ENCODE measurements at places on chromosomes 1 and 21.

DNA sequence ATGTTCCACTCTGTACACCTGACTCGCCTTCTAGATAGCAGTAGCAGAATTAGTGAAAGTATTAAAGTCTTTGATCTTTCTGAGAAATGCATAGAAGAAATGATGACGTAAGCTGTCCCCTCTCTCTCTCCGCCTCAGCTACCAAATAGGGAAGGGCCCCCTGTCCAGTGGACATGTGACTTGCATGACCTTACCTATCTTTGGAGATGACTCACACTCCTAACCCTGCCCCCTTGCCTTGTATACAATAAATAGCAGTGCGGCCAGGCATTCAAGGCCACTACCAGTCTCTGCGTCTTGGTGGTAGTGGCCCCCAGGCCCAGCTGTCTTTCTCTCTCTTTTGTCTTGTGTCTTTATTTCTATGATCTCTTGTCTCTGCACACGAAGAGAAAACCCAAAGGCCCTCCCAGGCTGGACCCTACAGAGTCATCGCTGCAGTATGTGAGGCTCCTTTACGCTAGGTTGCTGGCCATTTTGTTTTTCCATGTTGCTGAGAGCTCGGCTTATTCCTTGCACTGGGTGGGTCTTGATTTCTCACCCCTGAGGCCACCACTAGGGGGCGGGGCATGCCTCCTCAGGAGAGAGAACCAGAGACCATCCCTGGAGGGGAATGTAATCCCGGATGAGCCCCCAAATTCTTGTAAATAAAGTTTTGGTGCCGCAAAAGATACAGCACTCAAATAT lies 16.0 kb upstream of the ZBTB8B start:
- peak; percentile 7 for DNase-seq

GRCh38 chr1:11499601-11500331 lies 20.8 kb downstream of the DISP3 start:
- peak; percentile 72 for DNase-seq

DNA sequence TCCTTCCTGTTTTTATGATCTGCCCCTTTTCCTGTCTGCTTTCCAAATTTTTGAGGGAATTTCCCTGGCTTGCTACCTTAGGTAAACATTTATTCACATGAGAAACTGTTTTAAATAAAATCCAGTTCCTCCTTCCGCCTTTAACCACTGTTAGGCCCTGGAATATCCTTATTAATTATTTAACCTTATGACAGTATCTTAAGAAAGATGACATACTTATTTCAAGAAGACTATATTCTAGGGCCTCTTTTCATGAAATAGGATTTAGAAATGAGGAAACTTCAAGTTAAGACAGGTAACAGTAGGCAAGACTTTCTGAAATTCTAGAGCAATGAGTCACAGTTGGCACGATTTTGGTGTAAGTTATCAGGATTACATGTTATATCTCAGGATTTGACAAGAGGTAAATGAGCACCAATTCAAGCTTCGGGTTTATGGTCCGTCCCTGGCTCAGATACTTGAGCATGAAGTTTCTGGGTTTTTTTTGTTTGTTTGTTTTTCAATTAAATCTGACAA lies 2.0 kb upstream of the TNFSF18 start:
- DNase-seq, result no peak

DNA sequence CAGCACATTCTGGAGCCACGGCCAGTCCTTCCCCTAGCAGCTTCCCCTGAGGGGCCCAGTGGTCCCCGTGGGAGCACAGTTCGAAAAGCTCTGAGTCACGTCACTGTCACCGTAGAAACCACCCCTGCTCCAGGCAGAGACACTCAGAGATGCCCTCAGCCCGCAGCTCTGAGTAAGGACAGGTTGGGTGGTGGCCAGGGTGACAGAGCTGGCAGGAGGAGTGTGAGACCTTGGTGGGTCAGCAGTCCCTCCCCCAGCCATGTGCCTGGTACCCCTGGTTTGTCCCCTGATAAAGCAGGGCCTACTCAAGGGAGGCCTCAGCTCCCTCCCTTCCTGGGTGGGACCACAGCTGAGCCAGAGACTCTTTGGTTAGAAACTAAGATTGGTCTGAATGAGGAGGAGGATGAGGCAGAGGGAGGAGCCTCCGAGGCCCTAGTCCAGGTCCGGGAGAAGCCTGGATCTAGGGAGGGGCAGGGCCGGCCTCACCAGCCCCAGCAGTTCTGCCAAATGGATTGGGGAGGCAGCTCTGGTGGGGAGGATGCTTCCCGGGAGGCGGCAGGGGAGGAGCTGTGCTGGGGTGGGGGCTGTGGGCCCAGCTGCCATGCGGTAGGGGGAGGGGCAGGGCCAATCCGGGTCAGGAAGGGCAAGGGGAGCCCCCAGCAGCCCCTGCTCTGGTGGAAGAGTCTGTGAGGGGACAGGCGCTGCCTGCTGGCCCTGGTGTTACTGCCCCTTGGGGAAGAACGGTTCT lies 55.2 kb downstream of the SLC9A1 start:
- peak; percentile 64 for DNase-seq

- peak; percentile 63 for DNase-seq
Observed at GRCh38 chr21:35528116-35529042, 479.3 kb upstream of the RUNX1 start.

DNA sequence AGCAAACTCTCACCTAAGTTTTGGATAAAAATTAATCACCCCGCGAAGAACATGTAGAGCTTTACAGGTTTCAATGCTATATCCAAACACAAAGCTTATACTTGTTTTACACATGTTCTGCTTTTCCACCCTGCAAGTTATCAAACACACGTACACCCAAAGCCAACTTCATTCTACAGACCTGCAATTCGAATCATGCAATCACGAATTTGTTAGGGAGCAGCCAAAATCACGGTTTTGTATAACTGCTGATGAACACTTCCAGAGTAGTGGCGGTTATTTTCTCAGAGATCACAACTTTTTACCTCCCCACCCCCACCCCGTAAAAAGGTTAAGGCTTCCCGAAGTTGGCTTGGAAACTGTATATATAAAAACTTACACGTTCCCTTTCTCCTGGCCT lies 1.4 kb downstream of the HMGN1 start:
- DNase-seq, result no peak

DNA sequence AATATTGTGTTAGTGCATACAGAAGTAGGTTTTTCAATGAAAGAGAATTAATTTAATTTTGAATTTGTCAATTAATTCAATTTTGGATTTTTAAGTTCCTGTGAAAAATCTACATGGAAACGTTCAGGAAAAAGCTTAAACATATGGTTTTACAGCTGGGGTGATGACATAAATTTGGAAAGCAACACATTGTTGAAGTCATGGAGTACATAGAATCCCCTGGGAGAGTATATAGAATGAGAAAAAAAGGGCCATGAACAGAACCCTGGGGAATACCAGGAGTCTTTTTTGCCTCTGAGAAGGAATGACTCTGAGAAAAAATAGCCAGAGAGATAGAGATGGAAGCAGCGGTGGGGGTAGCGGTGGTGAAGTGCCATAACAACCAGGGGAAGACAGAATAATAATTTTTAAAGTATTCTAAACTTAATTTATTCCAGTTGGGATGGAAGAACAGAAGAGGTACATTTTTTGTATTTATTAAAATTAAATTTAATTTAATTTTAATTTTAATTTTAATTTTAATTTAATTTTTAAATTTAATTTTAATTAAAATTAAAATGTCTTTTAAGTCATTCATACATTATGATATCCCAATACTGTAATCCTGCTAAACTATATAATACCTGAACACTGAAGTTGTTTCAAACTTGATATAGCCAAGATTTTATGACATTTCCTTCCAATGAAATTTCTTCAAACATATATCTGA lies 48.9 kb downstream of the NME7 start:
- DNase-seq, result no peak

DNA sequence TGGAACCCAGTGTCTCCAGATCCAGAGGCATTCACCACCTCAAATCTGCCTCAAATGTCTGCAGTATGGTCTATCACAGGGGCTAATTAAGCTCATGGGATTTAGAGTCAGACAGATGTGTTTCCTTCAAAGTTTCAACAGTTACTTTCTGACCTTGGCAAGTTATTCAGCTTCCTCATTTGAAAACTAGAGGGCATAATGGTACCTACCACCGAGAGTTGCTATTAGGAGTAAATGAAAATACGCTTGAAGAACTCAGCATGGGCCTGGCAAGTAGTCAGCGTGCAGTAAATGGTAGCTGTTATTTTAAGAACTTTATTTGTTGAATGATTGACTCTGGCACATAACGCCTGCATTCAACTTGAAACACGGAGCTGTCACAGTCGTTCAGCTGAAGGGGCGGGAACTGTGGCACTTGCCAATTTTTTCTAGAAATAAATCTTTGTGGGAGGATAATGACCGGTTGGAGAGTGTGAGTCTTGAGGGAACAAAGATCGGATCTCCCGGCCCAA lies 1.2 kb upstream of the CAP1 start:
- DNase-seq, result peak; percentile 58

GRCh38 chr1:99306056-99306455 lies 41.8 kb downstream of the PLPPR4 start:
- DNase-seq, result no peak

GRCh38 chr21:9837946-9838737 lies 683.2 kb upstream of the TPTE start:
- no peak for DNase-seq

DNA sequence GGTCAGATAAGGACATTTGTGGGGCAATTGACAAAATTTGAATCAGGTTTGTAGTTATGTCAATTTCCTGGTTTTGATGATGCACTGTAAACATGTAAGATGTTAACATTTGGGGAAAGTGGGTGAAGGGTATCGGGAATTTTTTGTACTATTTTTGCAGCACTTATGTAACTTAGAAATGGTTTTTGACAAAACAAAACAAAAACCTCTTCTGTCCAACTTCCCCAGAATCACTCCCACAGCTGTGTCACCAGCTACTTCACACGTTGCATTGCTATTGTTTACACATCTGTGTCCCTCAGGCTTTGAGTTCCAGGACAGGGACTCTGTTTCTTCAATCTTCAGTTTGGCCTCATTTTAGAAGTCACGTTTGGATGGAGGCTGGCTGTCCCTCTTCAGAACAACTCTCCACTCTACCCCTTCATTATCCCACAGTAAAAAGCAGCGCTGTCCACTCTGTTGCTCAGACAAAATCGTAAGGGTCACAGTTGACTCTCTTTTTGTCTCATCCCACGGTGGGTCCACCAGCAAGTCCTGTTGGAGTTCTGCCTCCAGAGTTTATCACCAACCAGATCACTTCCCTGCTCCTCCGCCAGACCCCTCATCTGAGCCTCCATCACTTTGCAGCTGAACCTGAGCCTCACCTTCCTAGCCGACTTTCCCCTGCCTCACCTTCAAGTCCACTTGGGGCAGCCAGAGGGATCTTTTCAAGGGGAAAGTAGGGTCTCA lies 63.2 kb downstream of the NENF start:
- no peak for DNase-seq

- no peak for DNase-seq
Observed at GRCh38 chr1:86517336-86517735, 29.5 kb upstream of the CLCA4 start.

DNA sequence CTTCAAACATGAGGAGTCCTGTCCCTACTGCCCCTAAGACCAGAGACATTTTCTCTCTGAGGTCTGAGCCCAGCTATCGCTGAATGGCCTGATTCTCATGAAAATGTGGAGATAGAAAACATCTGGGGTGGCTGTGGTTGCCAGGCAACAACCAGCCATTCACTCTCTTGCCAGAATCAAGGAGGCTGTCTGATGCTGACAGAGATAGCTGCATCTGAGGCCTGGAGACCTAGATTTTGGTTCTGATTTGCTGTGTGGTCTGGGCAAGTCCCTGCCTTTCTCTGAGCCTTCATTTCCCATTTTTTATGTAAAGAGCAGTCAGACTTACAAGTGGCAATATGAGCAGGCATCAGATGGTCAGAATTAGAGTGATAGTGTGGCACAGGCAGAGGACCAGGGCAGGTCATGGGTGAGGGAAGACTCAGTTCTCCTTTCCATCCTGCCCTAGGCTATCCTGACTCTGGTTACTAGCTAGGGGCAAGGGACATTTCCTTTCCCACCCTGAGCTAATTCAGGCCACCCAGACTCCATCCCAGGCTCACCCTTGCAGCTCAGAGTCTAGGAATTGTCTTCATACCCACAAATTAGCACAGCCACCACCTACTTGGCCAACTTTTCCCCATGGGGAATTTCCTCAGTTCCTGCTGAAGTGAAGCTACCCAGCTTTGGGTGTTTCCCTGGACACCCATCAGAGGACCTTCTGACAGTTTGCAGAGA lies 20.0 kb upstream of the RNF19B start:
- no peak for DNase-seq

- DNase-seq, result no peak
Observed at GRCh38 chr1:54378157-54378873, 27.9 kb downstream of the SSBP3 start.

GRCh38 chr1:7783178-7783711 lies 846 bp upstream of the PER3 start:
- peak; percentile 64 for DNase-seq

GRCh38 chr1:222697826-222698225 lies 14.5 kb downstream of the AIDA start:
- no peak for DNase-seq

DNA sequence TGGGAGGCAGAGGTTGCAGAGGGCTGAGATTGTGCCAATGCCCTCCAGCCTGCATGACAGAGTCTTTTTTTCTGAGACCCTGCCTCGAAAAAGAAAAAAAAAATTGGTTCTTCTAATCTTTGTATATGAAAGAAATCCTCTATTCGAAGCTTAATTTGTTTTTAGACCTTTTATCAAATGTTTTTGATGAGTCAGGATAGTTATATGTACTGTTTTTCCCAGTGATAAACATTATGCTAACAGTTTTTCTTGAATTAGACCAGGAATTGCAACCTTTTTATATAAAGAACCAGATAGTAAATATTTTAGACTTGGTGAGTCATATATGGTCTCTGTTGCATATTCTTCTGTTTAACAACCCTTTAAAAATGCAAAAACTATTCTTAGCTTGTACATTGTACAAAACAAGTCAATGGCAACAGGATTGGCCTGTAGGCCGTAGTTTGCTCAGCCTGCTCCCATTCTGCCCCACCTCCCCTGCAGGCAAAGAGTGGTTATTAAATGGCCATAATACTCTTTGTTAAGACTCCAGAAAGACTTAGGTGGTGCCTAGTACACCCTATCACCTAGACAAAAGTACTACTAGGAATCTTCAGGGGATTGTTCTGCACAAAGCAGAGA lies 45.2 kb downstream of the LYST start:
- DNase-seq, result no peak

GRCh38 chr1:156498432-156499193 lies 2.0 kb downstream of the MEF2D start:
- no peak for DNase-seq

DNA sequence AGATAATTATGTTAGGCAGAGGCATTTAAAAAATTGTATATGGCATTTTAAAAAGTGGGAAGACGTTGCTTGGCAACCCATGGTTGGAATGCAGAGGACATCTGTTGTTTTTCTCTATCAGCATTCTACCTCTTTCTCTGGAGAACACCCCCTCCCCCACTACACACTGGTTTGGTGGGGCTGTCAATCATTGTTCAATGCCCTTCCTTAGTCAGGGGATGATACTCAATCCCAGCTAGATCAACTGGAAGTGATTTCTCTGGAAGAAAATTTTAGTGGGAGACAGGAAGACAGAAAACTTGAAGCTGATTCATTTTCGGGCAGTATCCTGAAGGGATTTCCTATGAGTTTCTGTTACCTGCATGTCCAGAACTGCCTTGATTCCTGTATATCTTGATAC lies 35.7 kb upstream of the CAP1 start:
- no peak for DNase-seq

- peak; percentile 51 for DNase-seq
Observed at GRCh38 chr21:18716578-18717138, 313.1 kb upstream of the TMPRSS15 start.

GRCh38 chr1:37814252-37814651 lies 6.2 kb upstream of the YRDC start:
- no peak for DNase-seq

Measured in NCI-H345 (cell line).